NCI-H2081 treated with DMSO at 0.1 percent for 48 hours (cell line): ENCODE measurements at places on chromosomes 13 and 19.

GRCh38 chr19:45103508-45104319, 10.7 kb downstream of the PPP1R37 start:
- DNase-seq = peak; percentile 77

- no peak for DNase-seq
These were observed 78.7 kb upstream of the FAM216B start for GRCh38 chr13:42702716-42703115.

- no peak for DNase-seq
These were observed 518 bp downstream of the TFDP1 start for GRCh38 chr13:113584870-113585671.

GRCh38 chr13:24187185-24187584, 26.7 kb downstream of the SPATA13 start:
- DNase-seq = no peak

DNA sequence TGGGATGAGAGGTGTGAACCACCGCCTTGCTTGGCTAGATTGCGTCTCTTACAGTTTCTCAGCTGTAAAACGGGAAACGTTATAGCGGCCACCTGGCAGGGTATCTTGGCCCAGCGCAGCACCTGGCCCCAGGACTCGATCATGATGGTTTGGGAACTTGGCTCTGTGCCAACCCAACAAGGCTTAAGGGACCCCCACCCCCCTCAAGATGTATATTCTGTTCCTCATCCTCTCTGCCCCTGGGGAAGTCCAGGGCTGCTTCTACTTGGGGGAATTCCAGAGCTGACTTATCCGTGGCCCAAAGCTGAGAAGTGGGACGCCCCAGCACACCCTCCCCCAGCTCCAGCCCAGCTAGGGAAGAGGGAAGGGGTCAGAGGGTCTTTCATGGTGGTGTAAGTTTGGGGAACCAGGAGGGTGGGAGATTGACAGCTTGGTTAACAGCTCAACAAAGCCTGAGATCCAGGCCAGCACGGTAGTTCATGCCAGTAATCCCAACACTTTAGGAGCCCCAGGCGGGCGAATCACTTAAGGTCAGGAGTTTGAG, 695 bp downstream of the ICAM1 start:
- DNase-seq = no peak

GRCh38 chr19:16376649-16377048, 52.0 kb downstream of the KLF2 start:
- no peak for DNase-seq

DNA sequence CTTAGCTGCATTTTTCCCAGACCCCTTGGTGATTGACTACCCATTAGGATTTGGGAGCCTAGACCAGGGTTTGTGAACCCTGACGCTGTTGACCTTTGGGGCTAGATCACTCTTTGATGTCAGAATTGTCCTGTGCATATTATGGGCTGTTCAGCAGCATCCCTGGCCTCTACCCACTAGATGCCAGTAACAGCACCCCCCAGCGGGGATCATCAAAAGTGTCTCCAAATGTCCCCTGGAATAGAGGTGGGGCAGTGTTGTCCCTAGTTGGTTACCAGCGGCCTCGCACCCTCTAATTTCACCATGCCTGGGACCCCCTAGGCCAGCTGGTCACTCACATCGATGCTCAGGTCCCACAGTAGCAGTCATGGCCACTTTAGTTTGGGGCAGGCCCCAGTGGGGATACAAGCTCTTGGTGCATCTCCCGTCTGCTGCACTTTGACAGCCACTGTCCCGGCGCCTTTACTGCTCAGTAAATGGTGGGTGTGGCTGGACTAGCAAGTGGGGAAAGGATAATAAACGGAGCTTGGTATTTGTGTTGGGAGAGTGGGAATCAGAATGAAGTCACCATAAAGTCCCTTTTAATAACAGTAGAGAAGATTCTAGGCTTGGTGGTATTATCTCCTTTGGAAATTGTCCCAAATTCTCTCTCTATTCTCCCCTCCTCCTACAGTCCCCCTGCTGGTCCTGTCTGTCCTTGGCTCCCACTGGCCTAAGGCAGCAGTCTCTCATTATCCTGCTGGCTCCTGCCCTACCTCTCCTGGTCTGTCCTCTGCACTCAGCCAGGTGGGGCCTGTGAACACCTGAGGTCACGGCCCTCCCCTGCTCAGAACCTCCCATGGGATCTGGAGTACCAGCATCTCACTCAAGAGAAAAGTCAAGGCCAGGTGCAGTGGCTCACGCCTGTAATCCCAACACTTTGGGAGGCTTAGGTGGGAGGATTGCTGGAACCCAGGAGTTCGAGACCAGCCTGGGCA, 80.6 kb downstream of the SIPA1L3 start:
- DNase-seq = no peak

GRCh38 chr13:110983241-110983640, 68.4 kb upstream of the ANKRD10 start:
- no peak for DNase-seq

DNA sequence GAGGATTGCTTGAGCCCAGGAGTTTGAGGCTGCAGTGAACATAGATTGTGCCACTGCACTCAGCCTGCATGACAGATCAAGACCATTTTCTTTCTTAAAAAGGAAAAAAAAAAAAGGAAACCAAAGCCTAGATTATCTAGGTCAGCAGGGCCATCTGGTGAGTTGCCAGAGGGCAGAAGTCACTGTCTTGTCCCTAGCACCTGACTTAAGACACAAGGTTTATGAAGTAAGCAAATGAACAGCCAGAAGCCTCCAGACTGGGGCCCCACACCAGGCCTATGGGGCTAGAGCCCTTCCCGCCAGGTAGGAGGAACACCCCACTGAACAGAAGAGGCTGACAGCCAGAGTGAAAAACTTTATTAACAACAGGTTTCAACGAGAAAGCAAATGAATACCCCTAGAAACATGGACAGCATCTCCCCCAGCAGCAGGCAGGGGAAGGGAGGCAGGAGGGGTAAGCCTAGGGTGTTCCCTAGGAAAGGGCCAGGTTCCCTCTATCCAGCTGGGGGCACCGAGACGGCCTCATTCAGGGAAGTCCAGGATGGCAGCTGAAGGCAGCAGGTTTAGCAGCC, 1.2 kb downstream of the WDR83 start:
- DNase-seq = no peak

- DNase-seq = no peak
These were observed 122.8 kb downstream of the CRYL1 start for GRCh38 chr13:20402881-20403280.

GRCh38 chr19:36483653-36484052, 5.7 kb downstream of the ZNF566 start:
- no peak for DNase-seq

- no peak for DNase-seq
These were observed 40.1 kb downstream of the VAV1 start for GRCh38 chr19:6812612-6813011.

- no peak for DNase-seq
These were observed 1438.6 kb downstream of the UQCRFS1 start for GRCh38 chr19:27774337-27774736.

DNA sequence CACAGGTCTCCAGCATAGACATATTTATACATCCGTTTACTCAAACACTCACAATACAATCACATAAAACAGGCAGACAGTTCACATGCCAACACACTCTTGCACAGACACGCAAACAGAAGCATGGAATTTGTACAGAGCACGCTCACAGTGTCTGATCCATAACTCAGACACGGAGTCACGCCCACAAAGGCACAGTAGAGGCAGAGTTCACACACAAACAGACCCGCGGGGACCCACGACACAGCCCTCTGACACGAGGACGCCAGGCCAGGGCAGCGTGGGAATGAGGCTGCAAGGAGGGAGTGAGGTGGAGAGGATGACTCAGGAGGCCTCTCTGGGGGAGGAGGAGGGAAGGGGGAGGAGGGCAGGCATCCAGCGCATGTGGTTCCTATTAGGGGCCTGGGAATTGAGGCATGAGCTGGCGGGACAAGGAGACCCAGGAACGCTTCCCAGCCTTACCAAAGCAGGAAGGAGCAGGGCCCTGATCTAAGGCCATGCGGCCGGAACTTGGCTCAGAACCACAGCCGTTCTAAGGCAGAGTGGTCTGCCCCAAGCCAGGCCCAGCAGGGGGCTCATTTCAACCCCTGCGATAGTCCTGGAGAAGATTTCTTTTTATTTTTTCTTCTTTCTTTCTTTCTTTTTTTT, 9.1 kb upstream of the OLFM2 start:
- no peak for DNase-seq

- no peak for DNase-seq
These were observed 11.8 kb upstream of the BTBD2 start for GRCh38 chr19:2027361-2027760.

DNA sequence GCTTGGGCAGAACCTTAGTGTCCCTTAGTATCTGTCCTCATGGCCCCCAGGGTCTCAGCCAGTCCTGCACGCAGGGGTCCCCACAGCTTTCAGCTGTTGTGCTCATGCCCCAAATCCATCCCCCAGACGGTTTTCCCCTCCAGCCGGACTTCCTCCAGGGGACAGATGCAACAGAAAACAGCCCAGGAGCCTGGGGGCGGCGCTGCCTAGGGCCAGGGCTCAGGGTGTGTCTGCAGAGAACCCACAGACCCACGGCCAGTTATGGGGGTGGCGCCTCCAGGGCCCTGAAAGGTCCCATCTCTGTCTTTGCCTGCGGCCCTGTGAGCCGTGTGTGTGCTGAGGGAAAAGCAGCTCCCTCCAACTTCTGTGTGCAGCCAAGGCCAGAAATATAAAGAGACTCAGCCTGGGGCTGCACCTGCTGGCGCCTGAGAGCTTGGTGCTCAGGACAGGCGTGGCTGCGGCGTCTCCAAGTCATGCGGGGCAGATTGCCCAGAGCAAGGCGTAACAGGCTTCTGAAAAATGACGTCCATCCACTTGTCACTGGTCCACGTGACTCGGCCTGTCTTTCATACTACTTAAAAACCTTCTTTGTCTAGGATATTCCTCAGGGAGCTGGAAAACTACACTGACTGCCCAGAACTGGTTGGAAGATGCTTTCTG, 22.1 kb upstream of the F7 start:
- no peak for DNase-seq

- no peak for DNase-seq
These were observed 2.5 kb upstream of the NOVA2 start for GRCh38 chr19:45976178-45976577.

GRCh38 chr13:73800011-73800410, 334.2 kb downstream of the KLF12 start:
- DNase-seq = no peak

GRCh38 chr13:40190641-40191100, 475.8 kb downstream of the FOXO1 start:
- no peak for DNase-seq

DNA sequence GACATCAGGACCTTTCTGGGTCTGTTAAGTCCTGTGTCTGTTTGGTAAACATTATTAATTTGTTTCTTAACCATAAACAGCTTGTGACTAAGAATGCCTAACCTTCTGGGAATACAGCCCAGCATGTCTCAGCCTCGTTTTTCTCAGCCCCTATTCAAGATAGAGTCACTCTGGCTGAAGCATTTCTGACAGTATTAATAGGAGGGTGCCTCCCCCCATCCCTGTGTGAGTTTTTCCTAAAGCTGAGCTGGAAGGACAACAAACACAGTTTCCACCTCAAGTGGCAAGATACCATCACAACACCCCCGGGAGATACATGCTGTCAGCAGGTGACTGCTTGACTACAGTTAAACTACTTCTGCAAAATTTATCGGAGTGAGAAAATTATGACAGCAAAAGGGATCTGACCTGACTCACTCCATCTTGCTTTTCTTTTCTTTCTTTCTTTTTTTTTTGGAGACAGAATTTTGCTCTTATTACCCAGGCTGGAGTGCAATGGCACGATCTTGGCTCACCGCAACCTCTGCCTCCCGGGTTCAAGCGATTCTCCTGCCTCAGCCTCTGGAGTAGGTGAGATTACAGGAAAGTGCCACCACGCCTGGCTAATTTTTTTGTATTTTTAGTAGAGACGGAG, 59.3 kb upstream of the ABCC4 start:
- no peak for DNase-seq

DNA sequence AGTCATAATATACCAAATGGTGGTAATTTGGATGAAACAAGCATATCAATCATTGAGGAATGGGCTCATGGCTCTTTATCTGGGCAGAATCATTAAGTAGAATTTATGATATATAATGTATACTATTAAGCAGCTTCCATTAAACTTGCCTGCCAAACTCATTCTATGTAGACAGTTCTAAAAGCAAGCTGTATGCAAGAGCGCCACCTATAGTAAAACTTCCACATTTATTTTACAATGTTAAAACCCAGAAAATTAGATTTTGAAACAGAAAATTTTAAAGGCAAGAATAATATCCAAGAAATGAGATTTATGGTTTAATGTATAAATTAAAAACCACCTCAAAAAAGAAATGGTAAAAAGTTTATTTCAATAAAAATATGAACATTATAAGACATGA, 161.5 kb downstream of the MZT1 start:
- DNase-seq = no peak
